ENCODE measurements at places on chromosomes 1 and 21. TPM values are rescaled to one million over a fixed set of nuclear protein-coding genes. Genes with fewer than 3 reads are reported as not detected.
A peak's percentile ranks its signal among the peaks of the same experiment; 100 is the strongest.

DNA sequence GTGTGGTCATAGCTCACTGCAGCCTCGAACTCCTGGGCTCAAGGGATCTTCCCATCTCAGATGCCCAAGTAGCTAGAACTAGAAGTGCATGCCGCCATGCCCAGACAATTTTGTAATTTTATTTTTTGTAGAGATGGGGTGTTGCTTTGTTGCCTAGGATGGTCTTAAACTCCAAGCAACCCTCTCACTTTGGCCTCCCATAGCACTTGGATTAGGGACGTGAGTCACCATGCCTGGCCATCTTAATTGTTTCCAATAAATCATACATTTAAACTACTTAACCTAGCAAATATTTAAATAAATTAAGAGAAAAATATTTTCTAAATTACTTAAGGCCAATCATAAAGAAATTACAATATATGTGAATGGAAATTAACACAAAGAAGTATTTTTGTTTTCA is 35.1 kb upstream of the ADGRL4 start:
- DNase-seq, result peak; percentile 7

The GBP5 gene
- 0.79 TPM for total RNA-seq

DNA sequence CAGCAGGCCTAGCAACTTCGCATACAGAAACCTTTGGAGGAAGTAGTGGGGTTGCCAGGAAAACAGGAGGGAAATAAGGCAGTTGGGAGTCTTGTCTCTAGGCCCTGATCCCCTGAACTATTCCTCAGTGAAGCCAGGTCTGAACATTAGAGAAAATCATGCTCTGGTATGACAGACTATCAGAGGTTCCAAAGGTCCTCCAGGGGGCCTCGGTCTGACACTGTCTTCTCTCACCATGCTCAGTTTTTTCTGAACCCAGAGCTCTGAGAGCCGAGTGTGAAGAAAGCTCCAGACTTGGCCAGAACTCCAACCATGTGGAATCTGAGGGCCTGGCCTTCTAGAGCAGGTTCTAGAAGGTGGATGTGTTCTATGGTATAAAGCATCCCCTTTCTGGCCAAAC is 4.0 kb downstream of the TOMM40L start:
- no peak for DNase-seq

- peak; percentile 33 for DNase-seq
These were observed 510 bp downstream of the DENND4B start for GRCh38 chr1:153945795-153946621.

- no peak for DNase-seq
These were observed 7.2 kb downstream of the ZNF669 start for GRCh38 chr1:247096958-247097357.

- DNase-seq, result peak; percentile 63
These were observed 24.1 kb downstream of the TRIM45 start for GRCh38 chr1:117097443-117097842.

The MYCL gene
- total RNA-seq, result 3.3 TPM

GRCh38 chr1:162682013-162682419 is 49.8 kb downstream of the DDR2 start:
- no peak for DNase-seq

DNA sequence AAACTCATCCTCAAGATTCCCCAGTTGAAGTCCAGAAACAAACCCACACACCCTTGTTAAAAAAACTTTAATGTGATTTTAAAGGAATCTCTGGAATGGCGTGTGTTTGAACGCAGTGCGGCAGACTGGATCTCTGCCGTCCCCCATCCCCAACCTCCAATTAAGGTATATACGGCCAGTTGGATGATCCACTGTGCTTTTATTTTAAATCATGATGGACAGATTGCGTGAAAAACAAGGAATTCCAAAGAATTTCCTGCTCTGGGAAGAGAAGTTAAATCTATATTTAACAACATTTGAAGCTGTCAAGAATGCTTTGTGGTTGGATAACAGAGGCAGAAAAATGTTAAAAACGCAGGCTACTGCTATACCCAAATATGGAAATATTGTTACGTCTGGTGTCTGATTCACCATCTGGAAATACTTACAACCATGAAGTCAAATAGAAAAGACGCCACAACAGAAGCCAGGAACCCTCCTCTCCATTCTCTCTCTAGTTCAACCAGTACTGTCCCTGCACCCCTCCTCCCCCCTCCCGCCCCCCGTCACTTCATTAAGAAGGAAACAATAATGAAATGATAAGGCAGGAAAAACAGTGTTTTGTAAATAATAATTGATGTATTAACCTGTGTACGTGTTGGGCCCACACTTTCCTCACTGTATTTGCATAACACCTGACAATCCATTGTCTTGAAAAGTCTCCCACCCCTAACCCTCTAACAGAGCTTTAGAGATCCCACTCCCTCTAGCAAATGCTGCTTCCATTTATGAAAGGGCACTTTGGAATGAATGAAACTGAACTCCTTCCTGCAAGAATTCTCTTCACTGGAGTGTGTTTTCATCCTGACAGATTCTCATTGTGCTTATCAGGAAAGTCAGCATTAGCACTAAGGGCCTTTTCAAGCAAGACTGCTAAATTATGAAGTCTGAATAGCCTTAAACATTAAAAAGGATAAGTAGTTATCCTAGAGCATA is 2.0 kb upstream of the CCN1 start:
- peak; percentile 99 for DNase-seq

The LCE1F gene
- total RNA-seq, result not detected

The HMGN1 gene
- total RNA-seq, result 259 TPM

DNA sequence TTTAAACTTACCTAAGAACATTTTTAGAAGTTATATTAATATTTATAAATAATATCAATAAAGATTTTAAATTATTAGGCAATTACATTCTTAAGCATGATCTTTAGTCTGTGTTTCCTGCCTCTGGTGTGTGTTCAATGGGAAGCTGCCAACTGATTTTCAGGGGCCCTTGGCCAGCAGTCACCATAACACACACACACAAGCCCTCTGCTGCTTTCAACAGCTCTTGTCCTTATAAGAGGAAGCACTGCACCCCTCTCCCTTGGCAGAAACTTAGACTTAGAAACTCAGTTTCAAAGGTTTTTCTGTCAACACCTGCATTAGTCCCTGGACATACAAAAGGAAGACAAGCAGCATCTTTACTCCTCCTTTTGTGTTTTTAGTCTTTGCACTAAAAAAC is 81.4 kb downstream of the VAV3 start:
- no peak for DNase-seq

The MAEL gene
- total RNA-seq, result 0.17 TPM

DNA sequence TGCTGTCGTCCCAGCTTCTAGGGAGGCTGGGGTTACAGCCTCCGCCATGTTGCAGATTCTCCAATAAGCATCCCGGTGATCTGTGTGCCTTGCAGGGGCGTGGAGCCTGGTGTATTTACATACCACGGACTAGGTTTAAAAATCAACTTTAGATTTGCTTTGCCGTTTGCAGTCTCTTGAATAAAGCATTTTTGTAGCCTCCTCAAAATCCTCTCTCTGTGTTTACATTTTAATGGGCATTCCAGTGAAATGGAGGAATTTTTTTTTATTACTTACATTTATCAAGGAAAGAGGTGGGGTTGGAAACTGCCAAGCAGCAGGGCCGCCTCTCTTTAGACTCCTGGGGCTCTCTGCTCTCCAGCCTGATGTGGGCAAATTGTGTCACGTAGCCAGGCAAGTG is 437.5 kb upstream of the VAMP3 start:
- DNase-seq, result no peak

Data from astrocyte (in vitro differentiated cells and primary cell).